ENCODE measurements at places on chromosomes 3 and 15. TPM values are rescaled to one million over a fixed set of nuclear protein-coding genes. Genes with fewer than 3 reads are reported as not detected.

The EIF1B gene
- 18.9 TPM for total RNA-seq

The FAM3D gene
- total RNA-seq = not detected

The GCHFR gene
- 13.2 TPM for total RNA-seq

The CLPX gene
- 29.6 TPM for total RNA-seq

The VIPR1 gene
- 3.7 TPM for total RNA-seq

The UACA gene
- total RNA-seq = 9.4 TPM

The SLC28A1 gene
- total RNA-seq = 0.17 TPM

The MAP1A gene
- 2.5 TPM for total RNA-seq

The EPHA3 gene
- 0.04 TPM for total RNA-seq

The GABRR3 gene
- not detected for total RNA-seq

The SGO1 gene
- total RNA-seq = 6.9 TPM

The AVEN gene
- total RNA-seq = 20.4 TPM

The NLGN1 gene
- total RNA-seq = 4.5 TPM

The TMCO5A gene
- total RNA-seq = not detected

The CHRNB4 gene
- total RNA-seq = 1.8 TPM

The ITIH1 gene
- total RNA-seq = not detected

The SERINC4 gene
- total RNA-seq = 0.46 TPM
